ENCODE measurements at places on chromosomes 7 and 10. TPM values are rescaled to one million over a fixed set of nuclear protein-coding genes. Genes with fewer than 3 reads are reported as not detected.
A peak's percentile ranks its signal among the peaks of the same experiment; 100 is the strongest.

GRCh38 chr7:126361183-126361582 lies 891.6 kb downstream of the GRM8 start:
- H3K4me1 ChIP-seq = no peaks in the 10 kb centered on the region
- H3K27ac ChIP-seq = no peak overlapping the region
- no peaks in the 10 kb centered on the region for H3K27me3 ChIP-seq
- H3K4me3 ChIP-seq = no peak overlapping the region

- H3K27me3 ChIP-seq = no peaks in the 10 kb centered on the region
- DNase-seq = no peak
- H3K4me3 ChIP-seq = no peak overlapping the region
- no peak overlapping the region for H3K27ac ChIP-seq
- no peaks in the 10 kb centered on the region for H3K4me1 ChIP-seq
Measured at GRCh38 chr10:62512732-62513475, 138.7 kb downstream of the ZNF365 start.

DNA sequence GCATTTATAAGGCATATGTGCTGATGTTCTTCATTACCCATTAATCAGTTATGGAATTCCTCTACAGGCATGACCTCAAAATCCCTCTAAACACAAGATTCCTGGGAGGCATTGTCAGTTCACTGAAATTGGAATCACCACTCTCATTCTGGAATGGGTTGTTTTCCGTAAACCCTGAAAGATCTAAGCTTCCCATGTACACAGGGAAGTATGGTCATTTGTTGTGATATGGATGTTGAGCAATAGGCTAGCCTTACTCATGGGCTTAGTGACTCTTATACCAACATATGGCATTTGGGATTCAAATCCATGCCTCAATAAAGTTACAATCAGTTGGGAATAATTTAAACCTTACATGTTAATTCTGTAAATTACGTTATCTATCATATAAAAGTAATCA lies 258.0 kb downstream of the XPNPEP1 start:
- H3K4me1 ChIP-seq = no peaks in the 10 kb centered on the region
- H3K27ac ChIP-seq = no peak overlapping the region
- H3K27me3 ChIP-seq = no peaks in the 10 kb centered on the region
- no peak for DNase-seq

DNA sequence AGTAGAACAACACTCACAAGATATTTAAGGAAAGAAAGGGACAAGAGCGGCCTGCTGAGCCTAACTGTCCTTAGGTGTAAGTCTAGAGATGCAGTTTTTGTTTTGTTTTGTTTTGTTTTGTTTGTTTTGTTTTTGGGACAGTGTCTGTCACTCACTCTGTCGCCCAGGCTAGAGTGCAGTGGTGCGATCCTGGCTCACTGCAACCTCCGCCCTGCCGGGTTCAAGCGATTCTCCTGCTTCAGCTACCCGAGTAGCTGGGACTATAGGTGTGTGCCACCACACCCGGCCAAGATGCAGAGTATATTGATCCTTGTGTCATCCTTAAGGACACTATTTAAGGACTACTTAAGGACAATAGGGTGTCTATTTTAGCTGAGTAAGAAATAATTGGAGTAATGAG lies 84.1 kb upstream of the PARD3 start:
- H3K27ac ChIP-seq = no peak overlapping the region
- no peak overlapping the region for H3K4me3 ChIP-seq
- no peaks in the 10 kb centered on the region for H3K4me1 ChIP-seq
- no peak for DNase-seq
- H3K27me3 ChIP-seq = no peaks in the 10 kb centered on the region
- H3K36me3 ChIP-seq = no peaks in the 10 kb centered on the region

- H3K4me1 ChIP-seq = no peaks in the 10 kb centered on the region
- no peaks in the 10 kb centered on the region for H3K36me3 ChIP-seq
- no peak overlapping the region for H3K4me3 ChIP-seq
- no peaks in the 10 kb centered on the region for H3K27me3 ChIP-seq
Measured at GRCh38 chr10:68876246-68877138, 24.6 kb upstream of the DDX50 start.

DNA sequence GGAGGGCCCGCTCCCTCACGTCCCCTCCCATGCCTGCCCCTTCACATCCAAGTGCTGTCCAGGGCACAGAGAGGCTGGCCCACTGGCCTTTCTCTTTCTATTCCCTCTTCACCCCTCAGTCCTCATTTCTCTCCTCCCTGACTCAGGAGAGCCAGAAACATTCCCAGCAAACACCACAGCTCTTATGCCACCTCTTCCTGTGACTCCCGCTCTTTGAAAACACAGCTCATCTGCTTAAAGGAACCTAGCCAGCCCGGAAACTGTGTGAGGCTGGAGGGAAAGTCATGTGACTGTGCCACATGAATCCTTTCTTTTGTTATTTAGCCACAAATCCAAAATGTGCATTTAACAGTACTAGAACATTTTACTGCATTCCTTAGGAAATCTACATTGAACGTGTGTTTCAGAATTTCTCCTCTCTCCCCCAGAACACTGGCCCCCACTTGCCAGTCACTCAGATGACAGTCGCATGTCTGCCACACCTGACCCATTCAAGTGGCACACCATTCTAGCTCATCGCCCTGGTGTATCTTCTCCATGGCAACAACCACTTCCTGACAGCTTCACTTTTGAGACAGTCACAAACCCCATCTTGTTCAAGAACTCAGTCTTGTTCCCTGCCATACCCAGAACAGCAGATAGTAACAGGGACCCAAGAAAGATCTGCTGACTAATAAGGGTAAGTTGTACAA lies 42.8 kb downstream of the GRB10 start:
- no peaks in the 10 kb centered on the region for H3K27me3 ChIP-seq
- peak; percentile 84 for DNase-seq
- peaks cover 22% of the 10 kb centered on the region for H3K4me1 ChIP-seq
- H3K27ac ChIP-seq = peak overlapping the region; percentile 38

- H3K4me3 ChIP-seq = peak within 1 kb of the TSS; percentile 40
- no peak within 1 kb of the TSS for H3K27ac ChIP-seq
- H3K4me1 ChIP-seq = no peaks in the 10 kb centered on the region
- no peaks in the 10 kb centered on the region for H3K36me3 ChIP-seq
Measured at GRCh38 chr10:91632671-91633550, at the start of gene PPP1R3C. PPP1R3C (minus strand) TSS chr10:91633071; CDS start chr10:91632969, 102 bp downstream.

DNA sequence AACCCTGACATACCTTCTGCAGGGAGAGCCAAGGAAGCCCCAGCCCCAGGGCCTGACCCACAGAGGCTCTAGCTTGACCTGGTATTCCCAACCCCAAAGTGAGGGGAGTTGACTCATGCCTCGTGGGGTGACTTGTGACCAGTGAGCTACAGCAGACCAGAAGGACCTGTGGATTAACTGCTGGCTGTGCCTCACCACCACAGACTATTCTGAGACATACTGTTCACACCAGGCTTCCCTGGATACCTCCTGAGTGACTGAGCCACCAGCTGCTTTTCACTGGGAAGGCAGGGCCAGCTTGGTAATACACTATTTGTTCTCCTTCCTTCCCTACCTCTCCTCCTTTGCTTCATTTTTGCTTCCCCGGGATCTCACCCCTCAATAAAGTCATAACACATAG lies 7.3 kb downstream of the PLXNA4 start:
- H3K27ac ChIP-seq = no peak overlapping the region
- no peak overlapping the region for H3K4me3 ChIP-seq
- no peaks in the 10 kb centered on the region for H3K36me3 ChIP-seq
- no peaks in the 10 kb centered on the region for H3K4me1 ChIP-seq
- DNase-seq = no peak
- H3K27me3 ChIP-seq = peaks cover 10% of the 10 kb centered on the region

DNA sequence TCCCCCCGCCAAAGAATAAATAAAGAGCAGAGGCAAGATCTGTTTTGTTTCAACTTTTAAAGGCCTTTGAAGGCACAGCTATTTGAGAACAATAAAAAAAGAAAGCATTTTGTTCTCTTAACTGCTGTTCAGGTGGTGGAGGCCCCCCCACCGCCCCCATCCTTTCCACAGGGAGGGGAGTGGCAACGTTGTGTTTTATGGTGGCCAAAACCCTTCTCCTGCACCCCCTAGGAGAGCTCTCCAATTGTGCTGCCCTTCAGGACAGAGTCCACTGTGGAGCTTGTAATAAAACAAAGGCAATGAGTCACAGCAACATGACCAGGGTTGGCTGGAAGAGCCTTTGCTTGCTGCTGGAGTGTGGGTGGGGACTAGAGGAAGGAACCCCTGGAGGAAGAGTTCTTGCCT lies 987.9 kb downstream of the KCNMA1 start:
- H3K4me3 ChIP-seq = no peak overlapping the region
- H3K4me1 ChIP-seq = no peaks in the 10 kb centered on the region
- H3K27ac ChIP-seq = no peak overlapping the region
- no peak for DNase-seq

NPC1L1 gene
- not detected for total RNA-seq

NPTX2 gene
- not detected for total RNA-seq

Data from CD8-positive, alpha-beta memory T cell (primary cell).